Omental fat pad (tissue), 4 donors: ENCODE measurements at places on chromosomes 7 and 10. TPM values are rescaled to one million over a fixed set of nuclear protein-coding genes. Genes with fewer than 3 reads are reported as not detected.

The MKX gene
- total RNA-seq = 4.5 TPM

The BAIAP2L1 gene
- total RNA-seq = 2.5 TPM

DNA sequence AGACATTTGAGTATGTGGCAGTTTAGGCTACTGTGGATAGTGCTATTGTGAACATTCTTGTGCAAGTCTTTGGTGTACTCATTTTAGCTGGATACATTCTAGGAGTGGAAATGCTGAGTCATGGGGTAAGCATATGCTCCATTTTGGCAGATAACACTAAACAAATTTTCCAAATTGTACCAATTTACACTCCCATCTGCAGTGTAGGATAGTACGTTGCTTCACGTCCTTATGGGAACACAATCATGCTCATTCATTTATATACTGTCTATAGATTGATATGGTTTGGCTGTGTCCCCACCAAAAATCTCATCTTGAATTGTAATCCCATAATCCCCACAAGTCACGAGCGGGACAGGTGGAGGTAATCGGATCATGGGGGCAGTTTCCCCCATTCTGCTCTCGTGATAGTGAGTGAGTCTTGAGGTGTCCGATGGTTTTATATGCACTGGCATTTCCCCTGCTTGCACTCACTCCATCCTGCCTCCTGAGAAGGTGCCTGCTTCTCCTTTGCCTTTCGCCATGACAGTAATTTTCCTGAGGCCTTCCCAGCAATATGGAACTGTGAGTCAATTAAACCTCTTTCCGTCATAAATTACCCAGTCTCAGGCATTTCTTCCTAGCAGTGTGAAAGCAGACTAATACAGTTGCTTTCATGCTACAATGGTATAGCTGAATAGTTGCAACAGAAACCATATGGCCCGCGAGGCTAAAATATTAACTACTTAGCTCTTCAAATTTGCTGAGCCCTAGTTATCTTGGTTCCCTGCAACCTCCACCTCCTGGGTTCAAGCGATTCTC is 25.6 kb downstream of the RNF216 start:
- no peak for DNase-seq

GRCh38 chr7:128366300-128366699 is 4.8 kb upstream of the PRRT4 start:
- DNase-seq = no peak
